ENCODE measurements at places on chromosomes 11 and 22.

GRCh38 chr22:24005201-24005600 is at the start of gene GSTT4:
Gene GSTT4, minus strand, starts transcription at chr22:24005453. Its CDS starts 97 bp downstream, at chr22:24005356.
- no peak for DNase-seq

DNA sequence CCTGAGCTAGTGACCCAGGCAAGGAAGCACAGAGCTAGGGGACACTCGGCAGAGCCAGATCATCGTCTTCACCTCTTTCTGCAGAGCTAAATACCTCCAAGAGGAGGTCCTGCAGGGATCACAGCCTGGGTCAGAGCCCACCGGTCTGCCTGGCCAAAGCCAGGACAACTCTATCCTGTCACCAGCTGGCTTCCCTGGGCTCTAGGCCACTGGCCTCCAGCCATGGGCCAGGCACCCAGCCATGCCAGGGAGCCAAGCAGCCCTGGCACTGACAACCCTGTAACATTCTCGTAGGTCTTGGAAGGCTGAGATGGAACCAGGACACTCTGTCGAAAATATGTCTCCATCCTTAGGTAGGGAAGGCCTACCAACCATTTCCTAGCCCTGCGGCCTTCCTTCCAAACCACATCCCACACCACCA is 270.1 kb downstream of the BUD13 start:
- no peak for DNase-seq

DNA sequence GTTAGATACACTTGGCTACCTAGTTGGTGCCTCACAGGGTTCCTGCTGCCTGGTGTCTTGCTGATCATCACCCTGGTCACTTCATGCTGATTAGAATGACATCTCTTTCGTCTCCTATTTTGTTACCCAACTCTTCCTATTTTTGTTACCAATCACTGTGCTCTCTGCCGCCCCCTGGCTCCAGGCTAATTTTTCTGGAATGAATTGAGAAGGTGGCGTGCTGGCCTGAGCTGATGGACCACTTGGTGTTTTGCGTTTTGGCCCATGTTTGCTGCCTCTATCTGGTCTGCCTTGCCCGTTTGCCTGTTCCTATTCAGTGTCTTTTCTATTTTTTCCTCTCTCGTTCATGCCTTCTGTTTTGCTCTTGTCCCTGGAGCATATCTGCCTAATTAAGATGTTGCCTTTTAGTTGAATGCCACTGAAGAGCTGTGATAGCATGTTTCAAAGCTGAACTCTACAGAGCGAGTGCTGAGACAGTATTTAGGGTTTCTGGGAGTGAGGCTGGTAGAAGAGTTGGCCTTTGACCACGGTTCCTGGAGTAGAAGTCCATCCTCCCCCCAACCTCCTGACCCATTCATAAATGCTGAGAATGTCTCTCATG is 5.9 kb upstream of the ATF4 start:
- DNase-seq = peak; percentile 53

DNA sequence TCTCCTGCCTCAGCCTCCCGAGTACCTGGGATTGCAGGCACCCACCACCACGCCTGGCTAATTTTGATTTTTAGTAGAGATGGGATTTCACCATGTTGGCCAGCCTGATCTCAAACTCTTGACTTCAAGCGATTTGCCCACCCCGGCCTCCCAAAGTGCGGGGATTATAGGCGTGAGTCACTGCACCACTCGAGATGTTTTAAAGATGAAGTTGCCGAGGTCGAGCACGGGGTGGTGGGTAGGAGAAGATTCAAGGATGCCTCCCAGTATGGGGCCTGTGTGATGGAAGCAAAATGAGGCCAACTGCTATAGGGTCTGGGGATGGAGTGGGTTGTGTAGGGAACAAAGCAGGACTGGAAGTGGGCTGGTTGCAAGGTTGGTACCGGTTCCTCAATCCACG is 245.2 kb downstream of the MN1 start:
- no peak for DNase-seq

GRCh38 chr11:102449651-102450570 is 2.7 kb downstream of the TMEM123 start:
- DNase-seq = no peak

DNA sequence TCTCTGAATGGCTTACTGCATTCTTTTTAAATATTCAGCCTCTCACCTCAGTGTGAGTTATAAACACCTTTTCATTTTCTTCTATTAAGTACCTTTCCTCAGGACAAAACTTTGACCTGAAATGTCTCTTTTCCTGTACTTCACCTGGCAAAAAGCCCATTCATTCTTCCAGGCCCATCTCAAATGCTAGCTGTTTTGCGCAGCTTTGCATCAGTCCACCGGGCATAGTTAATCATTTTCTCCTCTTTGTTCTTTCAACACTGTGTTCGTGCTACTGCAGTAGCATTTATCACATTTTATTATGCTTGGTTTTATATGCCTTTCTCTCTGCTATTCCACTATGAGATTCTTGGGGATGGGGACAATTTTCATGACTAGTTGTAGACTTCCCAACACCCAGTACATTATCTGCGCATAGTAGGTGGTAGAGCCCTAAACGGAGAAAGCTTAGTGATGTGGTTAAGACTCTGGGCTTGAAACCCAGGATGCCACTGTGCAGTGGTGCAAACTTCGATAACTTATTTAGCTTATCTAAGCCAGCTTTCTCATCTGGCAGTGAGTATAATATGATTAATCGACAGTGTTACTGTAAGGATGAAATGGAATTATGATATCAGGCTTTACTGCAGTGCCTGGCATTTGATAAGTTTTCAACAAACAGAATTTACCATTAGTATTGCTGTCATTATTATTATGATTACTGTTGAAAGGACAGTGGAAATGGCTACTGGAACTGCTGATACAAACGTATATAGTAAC is 695.7 kb downstream of the NELL1 start:
- DNase-seq = no peak

DNA sequence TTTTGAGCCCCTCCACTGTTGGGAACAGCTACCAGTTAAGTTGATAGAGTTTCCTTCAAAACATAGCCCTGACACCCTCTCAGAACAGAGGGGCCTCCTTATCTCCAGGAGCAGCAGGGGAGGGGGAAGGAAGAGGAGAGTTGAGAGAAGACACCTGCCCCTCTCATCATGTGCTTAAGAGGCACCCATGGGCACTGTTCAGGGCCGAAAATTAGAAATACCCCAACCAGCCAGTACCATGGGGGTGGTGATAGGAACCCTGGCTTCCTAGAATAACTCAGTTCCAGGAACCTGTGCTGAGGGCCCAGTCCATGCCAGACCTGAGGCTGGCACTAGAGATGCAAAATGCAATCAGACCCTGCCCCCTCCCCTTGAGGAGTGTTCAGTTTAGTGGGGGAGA is 9.3 kb upstream of the GDPD5 start:
- no peak for DNase-seq

DNA sequence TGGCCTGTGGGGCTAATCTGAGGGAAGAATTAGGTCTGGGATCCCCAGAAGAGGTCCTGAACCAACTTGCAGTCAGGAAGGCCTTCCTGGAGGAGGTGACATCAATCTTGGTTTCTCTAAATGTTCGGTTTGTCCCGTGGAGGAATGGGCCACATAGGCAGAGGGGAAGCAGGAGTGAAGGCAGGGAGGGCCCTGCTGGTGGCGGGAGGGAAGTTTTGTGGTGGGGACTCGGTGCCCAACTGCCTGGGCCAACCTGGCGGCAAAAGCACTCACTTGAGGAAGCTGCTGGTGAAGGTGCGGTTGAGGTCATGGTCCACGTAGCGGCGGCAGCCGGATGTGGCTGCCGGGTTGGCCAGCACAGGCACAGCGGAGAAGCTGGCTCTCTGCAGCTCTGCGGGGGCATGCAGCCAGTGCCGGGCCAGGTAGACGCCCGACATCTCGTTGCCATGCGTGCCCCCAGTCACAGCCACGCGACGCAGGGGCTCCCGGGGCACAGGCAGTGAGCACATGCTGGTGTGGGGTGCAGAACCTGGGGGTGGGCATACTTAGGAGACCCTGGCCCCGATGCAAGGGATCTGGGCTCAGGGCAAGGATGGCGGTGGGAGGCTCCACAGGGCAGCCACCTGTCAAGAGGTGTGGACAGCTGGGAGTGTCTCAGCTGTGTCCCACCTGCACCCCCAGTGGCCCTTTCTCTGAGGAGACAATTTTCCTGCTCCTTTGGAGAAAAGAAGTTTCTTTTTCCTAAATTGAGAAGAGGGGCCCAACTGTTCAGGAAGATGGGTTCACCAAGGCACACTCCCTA is 3.8 kb downstream of the ACY3 start:
- no peak for DNase-seq

DNA sequence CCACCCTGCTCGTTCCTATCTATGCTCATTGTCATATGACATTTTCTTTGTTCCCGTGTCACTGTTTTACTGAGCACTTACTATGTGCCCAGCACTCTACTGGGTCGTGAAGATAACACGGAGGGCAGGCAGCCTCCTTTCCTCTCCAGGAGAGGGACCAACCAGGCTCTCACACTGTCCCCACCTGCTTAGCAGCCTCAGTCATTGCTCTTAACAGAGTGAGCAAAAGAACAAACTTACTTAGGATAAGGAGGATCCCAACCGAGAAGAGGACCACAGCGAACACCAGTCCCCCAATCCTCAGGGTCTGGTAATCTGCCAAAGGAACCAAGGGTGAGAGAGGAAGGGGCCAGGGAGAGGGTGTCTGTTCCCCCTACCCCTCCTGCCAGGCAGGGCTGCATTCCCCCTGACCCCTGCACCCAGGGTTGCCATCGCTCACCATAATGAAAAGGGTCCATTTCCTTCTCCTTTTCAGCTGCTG is 17.0 kb upstream of the FXYD2 start:
- DNase-seq = no peak

DNA sequence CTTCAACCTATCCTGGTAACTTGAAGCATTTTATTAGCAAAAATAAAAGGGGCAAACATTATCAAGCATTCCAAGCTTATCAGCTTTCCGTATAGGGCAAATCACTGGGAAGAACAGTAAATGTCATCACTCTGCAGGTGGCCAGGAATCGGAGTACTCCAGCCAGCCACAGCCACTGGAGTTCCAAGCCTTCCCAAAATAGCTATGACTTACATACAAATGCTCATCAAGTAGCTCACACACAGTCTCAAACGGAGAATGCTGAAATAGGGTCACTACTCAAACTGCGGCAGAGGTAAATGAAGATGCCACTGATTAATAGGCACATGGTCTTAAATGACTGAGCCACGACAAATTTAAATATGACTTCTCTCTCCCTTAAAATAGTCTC is 2.1 kb downstream of the USP28 start:
- no peak for DNase-seq

- DNase-seq = no peak
Observed at GRCh38 chr22:29032014-29032475, 29.6 kb downstream of the C22orf31 start.

DNA sequence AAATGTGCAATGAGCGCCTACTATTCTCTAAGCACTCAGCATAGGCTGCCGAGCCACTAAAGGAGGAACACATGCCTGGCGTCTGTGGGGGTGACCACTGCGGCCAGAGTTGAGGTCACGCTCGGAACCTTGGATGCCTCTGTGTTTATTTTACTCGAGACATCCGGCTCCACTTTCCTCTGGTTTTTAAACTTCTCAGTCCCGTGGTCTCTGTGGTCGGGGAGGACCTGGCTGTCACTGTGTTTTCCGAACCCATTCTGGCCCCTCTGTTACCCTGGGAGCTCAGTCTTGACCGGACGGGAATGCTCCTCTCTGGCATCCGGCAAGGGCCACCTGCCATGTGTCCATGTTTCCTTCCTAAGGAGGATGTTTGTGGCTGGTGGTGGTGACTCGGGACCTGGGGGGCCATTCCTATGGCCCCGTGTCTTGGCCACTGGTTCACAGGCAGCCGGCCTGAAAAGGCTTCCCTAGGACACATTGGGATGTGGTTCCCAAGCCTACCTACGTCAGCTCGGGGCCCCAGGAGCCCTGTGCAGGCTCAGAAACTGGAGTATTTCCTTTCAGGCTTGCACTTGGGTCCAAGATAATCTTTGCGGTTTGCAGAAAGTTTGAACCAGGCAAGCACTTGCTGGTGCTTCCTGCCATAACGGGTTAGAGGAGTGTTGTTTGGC is 46.7 kb upstream of the PARVG start:
- no peak for DNase-seq

DNA sequence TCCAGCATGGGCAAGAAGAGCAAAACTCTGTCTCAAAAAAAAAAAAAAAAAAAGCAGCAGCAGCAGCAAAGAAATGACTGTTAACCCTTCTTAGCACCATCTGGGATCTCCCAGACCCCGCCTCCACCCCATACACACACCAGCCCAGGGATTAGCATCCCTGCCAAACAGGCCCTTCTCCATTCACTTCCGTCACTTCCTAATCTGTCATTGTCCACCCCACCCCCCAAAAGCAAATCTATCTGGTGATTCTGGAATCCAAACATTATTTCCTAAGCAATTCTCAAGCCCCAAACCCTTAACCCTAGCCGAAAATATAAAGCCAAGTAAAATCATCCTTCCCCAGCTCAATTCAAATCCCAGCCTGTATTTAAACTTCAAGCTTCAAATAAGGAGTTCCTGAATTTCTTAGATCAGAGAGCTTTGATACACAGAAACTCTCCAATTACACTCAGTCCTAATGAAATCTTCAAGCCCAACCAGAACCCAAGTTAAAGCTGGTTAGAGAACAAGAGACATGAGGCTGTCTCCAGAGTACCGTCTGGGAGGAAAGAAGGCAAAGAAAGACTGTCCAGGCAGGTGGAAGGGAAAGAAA is 6.0 kb upstream of the AHNAK start:
- DNase-seq = peak; percentile 59

DNA sequence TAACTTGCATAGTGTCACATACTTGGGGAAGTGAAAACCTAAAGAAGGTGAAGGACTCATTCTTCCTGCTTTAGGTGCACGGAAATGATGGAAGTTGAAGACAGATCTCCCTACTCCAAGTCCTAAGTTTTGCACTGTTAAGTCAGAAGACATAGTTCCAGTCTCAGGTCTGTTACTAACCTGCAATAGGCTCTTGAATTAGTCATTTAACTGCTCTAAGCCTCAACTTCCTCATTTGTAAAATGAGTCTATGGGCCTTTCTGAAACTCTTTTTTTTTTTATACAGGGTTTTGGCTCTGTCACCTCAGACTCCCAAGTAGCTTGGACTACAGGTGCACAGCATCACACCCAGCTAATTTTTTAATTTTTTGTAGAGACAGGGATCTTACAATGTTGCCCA is 30.8 kb upstream of the POU2AF1 start:
- DNase-seq = no peak

DNA sequence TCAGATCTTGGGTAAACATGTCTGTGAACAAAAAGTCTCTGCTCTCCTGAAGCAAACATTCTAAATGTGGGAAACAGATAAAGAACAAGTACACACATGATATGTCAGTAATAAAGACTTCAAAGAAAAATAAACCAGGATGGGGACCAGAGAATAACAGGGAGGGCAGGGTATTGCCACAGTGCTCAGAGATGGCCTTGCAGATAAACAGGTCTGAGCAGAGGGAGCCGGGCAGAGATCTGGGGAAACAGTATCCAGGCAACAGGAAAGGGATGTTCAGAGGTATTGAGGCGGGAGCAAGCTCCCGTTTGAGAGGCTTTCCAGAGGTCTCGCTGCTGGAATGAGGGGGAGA is 2.9 kb downstream of the CCDC86 start:
- no peak for DNase-seq

DNA sequence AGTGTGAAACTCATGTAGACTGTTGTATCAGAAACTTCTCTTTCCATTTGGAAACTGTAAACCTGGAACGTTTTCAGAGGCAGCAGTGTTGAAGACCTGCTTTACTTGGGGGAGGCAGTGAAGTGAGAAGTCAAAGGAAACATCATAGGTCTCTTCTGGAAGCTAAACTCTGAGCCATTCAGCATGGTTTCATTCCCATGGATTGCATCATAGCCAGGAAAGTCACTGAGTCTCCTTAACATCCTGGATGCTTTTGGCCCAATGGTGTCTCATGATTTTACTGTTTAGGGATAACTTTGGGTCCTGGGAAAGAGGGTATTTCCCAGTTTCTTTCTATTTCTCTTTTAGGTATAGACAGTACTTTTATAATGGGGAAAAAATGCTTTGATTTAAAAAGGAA is 153.2 kb upstream of the E2F8 start:
- no peak for DNase-seq

- DNase-seq = no peak
Observed at GRCh38 chr11:70066136-70066520, 12.0 kb upstream of the ANO1 start.

Measured in CD4-positive, alpha-beta T cell (primary cell).